ENCODE measurements at places on chromosomes 3 and 15.

DNA sequence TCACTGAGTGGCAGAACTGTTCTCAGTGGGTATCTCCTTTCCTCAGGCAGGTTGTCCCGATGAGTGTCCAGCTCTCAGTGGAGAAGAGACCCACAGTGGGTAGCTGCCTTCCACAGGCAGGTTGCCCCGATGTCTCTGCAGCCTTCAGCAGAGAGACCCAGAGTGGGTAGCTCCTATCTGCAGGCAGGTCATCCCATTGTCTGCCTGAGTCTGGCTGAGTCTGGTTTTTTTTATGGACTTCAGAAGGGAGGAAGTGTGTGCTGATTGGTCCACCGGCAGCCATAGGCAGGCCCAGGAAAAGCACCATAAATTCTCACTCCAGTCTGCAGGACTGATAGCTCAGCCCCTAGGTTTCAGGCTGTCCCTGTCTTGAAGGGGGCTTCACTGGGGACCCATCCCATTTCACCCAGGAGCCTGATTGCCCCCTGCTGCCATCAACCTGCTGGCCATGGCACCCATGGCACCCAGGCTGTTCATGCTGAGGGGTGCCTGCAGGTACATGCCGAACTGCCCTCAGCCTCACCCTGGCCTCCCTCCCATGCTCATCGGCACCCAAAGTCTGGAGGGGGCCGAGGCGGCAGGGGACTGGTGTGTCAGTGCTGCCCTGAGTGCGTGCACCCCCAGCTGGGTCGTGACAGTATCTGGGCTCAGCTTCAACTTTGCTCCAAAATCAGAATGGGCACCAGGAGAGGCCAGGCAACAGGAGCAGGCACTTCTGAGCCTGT, 3.6 kb upstream of the LIMD1 start:
- DNase-seq, result no peak

- DNase-seq, result no peak
Measured at GRCh38 chr3:29312960-29313452, 32.1 kb downstream of the RBMS3 start.

GRCh38 chr3:189516039-189516438, 115.2 kb upstream of the TP63 start:
- DNase-seq, result no peak

- no peak for DNase-seq
Measured at GRCh38 chr3:127718916-127719290, 46.2 kb downstream of the ABTB1 start.

DNA sequence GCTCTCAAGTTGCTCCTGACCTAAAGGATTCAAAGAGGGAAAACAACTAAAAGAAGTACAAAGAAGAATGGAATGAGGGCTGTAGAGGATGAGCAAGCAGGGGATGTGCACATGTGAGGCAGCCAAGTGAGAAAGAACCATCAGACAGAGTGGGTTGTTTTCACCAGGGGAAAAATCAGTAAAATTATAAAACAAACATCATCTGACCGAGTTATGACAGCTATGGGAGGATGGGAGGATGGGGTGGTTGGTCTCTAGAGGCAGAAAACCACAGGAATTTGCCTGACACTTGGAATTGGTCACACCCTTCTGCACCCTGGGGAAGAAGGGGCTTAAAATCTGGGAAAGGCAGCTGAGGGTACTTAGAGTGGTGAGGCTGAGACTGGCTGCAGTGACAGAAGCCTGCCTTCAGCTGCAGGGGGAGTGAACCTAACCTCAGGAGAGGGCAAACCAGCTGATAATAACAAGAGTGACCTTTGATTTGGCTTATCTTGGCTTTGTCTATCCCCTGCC, 10.1 kb downstream of the ARHGAP31 start:
- DNase-seq, result no peak

DNA sequence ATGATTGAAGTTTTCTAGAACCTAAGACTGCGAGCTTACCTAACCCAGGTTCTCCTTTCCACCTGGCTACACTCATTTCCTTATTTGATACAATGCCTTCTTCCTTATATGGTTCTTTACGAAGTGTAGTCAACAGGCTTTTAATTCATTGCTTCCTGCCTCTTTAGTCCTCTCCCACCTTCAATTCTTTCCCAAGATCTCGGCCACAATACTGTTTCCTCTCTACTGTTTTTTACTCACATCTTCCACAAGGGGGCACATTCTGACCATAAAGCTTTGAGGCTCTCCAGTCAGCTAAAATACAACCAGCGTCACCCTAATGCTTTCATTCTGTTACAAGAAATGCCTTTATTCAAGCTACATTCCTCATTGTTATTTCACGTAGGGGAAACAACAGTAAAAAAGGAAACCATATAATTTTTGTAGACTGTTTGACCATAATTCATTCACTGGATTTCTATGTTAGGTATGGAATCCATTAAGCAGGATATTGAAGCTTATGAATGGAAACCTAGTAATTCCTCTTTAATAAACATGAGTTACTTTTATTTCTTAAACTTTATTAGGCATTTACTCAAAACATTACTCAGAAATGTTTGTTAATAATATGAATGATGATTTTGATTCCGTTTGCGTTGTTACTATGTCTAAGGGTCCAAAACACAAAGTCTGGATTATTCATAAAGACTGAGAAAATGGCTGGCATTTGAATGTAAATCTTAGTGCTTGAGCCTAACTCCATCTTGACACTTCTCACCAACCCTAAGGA, 29.5 kb upstream of the VEPH1 start:
- DNase-seq, result no peak

- DNase-seq, result no peak
Measured at GRCh38 chr15:60854858-60855564, 374.1 kb downstream of the RORA start.
